ENCODE measurements at places on chromosomes 11 and 22.

- no peak for DNase-seq
These were observed 62.7 kb downstream of the DBX1 start for GRCh38 chr11:20097319-20098221.

GRCh38 chr11:105780781-105781525 is 171.1 kb downstream of the GRIA4 start:
- DNase-seq = no peak

DNA sequence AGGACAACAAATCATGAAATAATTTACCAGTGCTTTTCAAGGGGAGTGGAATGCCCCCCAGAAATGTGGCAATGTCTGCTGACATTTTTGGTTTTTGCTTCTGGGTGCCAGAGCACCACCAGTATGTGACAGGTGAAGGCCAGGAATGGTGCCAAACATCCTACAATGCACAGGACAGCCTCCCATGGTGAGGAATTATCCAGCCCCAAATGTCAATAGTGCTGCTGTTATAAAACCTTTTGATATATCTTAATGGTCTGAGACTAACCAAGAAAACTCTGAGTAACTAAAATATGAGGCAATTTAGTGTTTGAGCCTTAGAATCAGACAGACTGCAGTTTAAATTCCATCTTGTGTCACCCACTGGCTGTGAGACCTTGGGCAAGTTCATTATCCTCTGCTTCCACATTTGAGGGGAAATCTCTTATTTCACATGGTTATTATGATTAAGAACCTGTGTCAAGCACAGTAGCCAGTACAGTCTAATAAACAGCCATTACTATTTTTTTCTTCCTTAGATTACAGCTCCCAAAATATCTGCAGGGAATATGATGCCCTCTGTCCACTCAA is 69.5 kb downstream of the AMBRA1 start:
- DNase-seq = no peak

DNA sequence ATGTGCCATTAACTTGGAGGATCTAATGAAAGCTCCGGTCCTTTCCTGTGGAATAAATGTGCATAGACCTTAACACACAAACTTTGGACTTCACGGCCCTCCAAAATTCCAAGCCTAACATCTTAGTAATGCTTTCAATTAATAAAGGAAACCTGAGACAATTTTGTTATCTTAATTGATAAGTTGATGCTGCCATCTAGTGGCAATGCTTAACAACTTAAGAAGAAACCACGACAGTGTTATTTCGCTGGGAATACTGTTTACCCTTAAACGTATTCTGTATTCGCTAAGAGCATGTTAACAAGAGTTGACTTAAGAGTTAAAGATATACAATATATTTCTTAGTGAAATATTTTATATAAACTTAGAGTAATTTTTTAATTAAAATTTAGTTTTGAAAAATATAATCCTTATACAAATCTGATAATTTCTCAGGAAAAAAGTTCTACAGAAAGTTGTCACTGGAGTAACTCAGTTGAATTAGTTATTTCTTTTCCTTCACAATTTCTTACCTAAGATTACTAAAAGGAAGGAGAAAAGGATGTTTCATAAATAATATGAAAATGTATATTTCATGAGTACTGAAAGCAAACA is 35.0 kb upstream of the OR9G4 start:
- DNase-seq = no peak

- no peak for DNase-seq
These were observed 84.9 kb upstream of the HMGXB4 start for GRCh38 chr22:35172442-35172841.

DNA sequence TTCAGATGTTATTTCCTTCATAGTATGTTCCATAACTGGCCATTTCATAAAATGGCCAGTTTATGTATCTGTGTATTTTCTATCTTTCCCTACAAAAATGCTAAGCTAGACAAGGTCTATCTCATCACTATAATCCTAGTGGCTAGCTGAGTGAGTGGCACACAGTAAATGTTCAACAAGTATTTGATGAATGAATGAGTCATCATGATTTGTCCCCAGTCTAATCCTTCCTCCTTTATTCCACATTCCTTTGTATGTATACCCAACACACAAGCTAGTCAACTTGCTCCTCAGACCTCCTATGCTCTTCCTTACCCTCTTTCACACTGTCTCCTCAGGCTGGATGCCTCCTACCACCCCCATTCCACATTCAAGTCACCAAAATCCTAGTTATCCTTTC is 12.5 kb downstream of the APLNR start:
- DNase-seq = no peak

DNA sequence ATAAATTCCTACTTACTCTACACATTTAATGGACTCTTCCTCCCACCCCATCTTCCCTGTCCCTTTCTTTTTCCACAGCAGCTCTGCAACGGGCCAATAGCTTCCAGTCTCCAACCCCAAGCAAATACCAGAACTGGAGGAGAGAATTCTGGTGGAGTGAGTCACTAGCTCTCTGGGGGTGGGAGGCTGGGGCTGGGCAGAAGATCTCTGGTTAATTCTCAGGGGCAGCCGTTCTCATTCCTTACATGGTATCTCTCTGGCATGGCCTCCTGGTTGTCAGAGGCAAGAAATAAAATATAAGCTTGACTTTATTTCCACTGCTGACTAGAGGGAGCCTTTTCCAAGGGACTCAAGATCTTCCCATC is 90.4 kb upstream of the PARVA start:
- DNase-seq = no peak

DNA sequence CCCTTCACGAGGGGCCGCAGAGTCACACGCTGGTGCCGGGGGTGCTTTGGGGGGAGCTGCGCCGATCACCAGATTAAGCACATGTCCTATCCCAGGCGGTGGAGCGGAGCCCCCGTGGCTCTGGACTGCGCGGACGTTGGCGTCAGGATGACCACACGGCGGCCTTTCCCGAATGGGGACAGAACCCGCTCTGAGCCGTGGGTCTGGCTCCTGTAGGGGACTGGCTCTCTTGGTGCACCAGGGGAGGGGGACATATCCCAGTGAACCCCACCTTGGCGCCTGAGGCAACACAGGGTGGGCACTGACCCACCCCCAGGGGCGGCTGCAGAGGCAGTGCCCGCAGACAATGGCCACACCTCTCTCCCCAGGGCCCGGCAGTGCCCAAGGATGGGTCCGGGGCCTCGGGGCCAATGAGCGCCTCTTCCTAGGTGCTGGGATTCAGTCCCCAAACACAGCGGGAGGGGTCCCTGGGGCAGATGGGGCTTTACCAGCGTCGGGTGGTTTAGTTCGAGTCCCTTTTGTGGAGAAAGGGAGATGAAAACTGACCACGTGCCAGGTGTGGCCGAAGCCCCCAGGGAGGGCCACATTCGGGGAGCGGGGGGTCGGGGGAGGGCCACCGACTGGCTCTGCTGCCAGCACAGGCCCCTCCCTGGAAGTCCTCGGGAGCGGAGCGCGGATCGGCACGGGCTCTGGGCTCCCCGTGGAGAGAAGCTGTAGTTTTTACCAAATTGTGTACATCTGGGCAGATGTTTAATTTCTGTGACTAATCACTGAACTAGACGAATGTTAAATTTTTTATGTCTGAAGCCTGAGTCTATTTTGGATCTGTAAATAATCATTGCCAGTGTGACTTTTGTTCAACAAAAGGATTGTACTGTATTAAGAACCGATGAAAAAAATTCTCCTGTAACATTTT is 58.9 kb downstream of the GRAMD4 start:
- DNase-seq = no peak

DNA sequence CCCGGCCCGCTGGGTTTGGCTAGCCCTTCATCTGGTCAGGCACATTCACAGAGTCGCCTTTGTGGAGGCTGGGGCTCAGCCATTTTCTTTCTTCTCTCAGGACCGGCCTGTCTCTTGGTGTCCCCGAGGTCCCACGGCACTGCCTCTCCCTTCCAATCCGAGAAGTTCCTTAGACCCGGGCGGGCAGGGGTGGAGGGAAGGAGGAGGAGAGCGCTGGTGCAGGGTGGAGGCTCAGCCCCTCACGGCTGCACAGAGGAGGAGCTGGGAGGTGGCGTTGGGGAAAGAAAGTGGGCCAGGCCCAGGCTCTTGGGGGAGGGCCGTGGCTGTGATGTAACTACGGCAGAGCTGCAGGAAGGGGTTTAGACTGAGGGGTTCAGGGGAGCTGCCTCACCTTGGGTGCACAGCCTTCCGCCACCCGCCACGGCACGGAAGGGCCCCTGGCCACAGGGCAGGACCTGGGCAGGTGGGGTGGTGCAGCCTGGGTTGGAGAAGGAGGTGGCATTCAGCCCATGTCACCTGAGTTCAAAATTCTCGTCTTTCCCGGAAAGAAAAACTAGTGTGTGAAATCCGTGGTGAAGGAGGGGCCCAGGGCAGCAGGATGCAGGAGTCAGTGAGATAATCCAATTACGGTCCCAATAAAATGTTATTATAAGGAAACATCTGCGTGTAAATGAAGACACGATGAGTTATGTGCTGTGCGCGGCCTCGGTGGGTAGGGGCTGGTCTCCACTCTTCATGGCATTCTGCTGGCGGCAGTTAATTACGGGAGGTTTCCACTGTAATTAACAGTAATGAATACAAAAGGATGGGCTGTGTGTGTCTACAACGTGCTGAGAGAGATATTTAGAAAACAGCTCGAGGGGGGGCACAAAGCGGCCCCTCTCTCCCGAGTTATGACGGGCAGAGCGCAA is 1.7 kb downstream of the BRSK2 start:
- no peak for DNase-seq

DNA sequence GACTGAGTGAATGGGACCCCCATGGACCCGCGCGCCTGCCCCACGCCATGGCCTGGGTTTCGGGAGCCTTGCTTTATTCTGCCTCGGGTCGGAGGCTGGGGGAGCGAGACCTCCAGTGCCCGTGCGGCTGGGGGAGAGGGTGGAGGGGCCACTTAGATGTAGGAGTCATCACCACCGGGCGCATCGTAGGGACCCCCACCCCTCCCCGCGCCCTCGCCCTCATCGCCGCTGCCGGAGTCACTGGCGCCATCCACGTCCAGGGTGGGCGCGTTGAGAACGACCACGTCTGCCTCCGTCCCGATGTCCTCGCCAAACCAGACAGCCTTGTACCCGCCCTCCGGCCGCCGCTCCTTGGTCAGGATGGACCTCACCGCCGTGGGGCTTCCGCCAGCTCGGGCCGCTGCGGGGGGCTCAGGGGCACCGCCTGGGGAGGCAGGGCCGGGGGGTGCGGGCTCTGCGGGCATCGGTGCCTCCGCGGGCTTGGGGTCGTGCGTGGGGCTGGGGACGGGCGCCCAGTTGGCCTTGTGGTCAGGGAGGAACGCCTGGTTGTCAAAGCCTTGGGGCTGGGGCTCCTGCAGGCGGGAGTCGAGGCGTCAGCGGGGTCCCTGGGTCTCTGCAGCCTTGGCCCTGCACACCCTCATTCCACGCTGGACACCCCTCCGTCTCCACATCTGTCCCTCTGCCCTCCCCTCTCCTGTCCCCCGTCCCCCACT is 1.6 kb upstream of the IRF7 start:
- DNase-seq = no peak

DNA sequence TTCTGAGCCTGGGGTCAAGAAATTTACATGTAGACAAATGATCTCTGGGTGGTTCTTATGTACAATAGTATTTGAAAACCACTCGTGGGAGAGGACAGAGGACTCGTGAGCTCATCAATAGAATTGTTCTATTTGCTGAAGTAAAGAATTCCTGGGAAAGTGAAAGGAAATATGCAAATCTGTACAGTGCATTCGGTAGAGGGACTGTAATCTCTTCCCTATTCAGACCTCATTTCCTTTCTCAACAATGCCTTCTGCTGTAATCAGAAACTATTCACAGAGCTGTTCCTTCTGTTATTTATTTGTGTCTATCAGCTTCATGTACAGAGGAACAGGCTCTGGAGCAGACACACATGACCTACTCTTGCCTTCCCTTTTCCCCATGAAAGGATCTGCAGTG is 709.4 kb upstream of the KIRREL3 start:
- no peak for DNase-seq

- no peak for DNase-seq
These were observed 35.8 kb downstream of the DGCR2 start for GRCh38 chr22:19086417-19086816.

DNA sequence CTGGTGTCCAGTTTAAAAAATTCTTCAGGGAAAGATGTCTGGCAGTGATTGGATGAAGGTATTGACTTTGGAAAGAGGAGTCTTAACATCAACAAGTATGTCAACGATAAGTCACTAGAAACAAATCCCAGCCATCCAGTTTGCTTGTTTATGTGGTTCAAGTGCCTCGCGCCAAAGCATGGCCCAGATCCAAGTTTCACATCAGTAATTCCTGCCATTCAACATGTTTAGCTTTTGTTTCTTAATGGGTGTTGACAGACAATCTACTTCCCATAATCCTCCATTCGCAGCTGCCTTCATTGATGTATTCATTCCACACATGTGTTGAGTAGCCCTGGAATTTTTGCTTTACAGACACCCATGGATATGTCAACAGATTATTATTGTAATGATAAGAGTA is 77.8 kb downstream of the UBASH3B start:
- no peak for DNase-seq

DNA sequence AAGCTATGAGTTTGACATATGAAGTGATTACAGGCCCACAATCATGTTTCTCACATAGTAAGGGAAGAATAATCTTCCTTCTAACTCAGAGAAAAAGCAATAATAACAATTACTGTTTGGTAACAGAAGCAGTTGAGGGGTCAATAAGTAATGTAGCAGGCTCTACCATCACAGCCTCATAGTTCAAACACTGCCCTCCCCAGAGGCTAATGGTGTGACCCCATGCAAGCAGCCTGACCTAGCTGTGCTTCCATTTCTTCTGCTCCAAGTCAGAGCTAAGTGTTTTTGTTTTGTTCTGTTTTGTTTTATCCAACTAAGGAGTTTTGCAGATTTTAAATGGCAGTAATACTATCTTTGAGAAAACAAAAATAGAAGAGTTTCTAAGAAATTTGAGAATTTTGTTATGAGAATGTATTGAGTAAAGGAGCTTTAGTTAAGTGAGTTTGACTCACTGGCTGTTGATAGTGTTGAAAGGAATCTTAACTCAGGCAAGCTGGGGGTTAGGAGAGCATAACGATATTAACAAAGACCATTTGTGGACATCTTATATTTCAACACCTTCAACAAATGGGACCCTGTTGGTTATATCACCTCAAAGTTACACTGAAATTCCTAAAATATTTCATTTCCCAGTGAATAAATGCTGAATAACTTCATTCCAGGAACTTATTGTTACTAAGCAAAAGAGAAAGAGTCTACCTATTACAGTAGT is 48.5 kb downstream of the GUCY1A2 start:
- DNase-seq = no peak

- no peak for DNase-seq
These were observed 160.9 kb downstream of the CACNA1I start for GRCh38 chr22:39731481-39731880.

GRCh38 chr11:121556937-121557336 is 104.2 kb upstream of the SORL1-AS1 start:
- DNase-seq = no peak

GRCh38 chr11:64104632-64105031 is 61.3 kb downstream of the MACROD1 start:
- DNase-seq = no peak

- no peak for DNase-seq
These were observed 27.2 kb downstream of the PHLDB1 start for GRCh38 chr11:118634431-118635236.
